ENCODE measurements at places on chromosomes 12 and 14. TPM values are rescaled to one million over a fixed set of nuclear protein-coding genes. Genes with fewer than 3 reads are reported as not detected.

DNA sequence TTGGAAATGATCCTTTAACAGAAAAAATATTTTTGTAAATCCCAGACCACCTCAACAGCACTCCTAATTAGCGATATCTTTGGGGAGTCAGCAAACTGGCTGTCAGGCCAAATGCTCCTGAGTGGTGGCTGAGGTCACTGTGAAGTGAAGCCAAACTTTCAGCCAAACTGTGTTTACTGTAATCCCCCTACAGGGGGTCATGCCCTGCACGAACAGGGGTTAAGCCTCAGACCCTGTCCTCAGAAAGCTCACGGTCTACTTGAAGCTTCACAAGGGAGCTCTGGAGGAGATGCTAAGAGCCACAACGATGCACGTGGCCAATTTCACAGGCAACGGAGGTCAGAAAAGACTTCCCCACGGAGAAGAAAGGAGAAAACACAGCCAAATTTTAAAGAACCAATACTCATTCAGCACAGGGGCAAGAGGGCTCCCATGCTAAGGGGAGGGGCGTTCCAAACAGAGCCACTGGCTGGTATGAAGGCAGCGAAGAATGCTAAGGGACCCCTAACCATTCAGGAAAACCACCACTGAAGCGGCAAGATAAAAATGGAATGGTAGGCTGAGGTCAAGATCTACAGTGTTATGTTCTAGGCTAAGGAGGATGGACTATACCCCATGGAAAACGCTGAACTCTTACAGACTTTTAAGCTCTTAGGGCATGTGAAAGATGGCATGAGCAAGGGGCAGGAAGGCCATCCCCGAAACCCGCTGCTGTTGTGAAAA, 105.4 kb downstream of the ITPR2 start:
- H3K4me3 ChIP-seq, result no peak overlapping the region
- H3K27me3 ChIP-seq, result no peaks in the 10 kb centered on the region
- H3K4me1 ChIP-seq, result no peaks in the 10 kb centered on the region

GRCh38 chr14:26867171-26867757, 269.4 kb upstream of the NOVA1 start:
- no peaks in the 10 kb centered on the region for H3K36me3 ChIP-seq
- no peak overlapping the region for H3K4me3 ChIP-seq
- no peaks in the 10 kb centered on the region for H3K27me3 ChIP-seq
- peaks cover 32% of the 10 kb centered on the region for H3K4me1 ChIP-seq

Gene GPR84
- not detected for total RNA-seq

Gene BATF
- not detected for total RNA-seq

Gene MMP19
- total RNA-seq, result 0.13 TPM

Gene DAO
- not detected for total RNA-seq

All from neural progenitor cell (in vitro differentiated cells).